NCI-H69 (cell line): ENCODE measurements at places on chromosomes 13 and 19.

DNA sequence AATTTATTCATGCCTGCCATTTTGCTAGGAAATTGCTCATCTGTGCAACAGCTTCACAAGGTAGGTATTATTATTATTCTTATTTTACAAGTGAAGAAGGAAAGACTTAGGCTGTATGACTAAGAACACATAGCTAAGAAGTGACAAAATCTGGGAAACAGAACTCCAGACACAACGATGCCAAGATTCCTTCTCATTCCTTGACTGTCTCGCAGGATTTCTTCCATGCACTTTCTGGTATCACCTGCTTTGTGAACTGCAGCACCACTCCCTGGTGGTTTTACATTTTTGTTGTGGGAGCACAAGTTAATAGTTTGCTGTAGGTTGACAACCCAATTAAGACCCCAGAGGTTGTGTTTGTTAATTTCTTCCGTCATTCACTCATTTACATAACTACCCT lies 188.5 kb downstream of the LACC1 start:
- no peak for DNase-seq

DNA sequence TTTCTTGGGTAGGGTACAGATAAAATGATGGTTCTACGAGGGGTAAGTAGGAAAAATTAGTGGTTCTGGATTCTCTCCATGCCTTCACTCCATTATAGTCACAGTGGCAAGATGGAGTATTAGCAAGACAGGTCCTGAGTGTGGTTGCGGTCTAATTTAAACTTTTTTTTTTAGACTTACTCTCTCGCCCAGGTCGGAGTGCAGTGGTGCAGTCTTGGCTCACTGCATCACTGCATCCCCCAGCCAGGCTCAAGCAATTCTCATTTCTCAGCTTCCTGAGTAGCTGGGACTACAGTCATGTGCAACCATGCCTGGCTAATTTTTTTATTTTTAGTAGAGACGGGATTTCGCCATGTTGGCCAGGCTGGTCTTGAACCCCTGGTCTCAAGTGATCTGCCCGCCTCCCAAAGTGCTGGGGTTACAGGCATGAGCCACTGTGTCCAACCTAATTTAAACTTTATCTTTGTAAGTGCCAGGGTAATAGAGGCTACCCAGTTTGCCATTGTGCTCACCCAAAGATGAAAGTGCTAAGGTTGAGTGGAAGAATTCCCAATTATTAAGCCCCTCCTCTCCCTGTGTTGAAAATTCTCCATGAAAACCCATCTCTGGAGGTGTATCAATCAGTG lies 135.6 kb downstream of the TM9SF2 start:
- DNase-seq, result no peak

DNA sequence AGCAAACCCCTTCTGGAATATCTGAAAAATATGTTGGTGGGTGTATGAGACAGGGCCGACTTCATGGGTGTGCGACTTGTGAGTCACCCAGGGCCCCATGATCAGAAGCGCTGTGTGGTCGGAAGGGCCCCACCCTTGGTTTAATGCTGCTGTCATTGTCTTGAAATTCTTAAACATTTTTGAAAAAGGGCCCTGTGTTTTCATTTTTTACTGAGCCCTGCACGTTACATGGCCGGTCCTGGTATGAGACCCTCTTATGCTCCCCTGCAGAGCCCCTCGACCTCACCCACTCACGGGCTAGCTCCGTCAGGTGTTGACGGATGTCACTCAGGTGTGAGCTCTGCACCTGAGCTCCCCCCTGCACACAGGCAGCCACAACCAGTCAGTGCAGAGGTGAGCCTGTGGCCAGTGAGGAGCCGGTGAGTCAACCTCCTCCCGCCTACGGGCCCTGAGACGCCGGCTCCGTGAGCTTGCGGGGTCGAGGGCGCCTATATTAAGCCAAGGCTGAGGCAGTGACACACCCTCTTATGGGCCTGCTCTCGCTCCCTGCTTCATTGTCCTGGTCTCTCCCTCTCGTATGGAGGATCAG lies 27.7 kb downstream of the GADD45B start:
- DNase-seq, result no peak

DNA sequence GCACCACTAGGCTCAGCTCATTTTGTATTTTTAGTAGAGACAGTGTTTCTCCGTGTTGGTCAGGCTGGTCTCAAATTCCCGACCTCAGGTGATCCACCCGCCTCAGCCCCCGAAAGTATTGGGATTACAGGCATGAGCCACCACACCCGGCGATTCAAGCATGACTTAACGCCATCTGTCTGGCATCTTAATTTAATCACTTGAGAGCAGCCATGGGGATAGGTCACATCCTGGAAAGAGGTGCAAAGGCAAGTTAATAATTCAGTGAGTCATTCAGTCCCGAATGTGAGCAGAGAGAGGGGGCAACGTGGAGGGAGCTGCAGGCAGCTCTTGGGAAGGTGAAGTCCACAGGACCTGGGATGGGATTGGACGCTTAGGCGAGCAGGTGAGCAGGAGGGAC lies 31.7 kb upstream of the USP29 start:
- DNase-seq, result no peak

- DNase-seq, result no peak
Observed at GRCh38 chr19:36482876-36483275, 6.5 kb downstream of the ZNF566 start.

- DNase-seq, result no peak
Observed at GRCh38 chr13:28792992-28793391, 27.1 kb upstream of the MTUS2 start.
